AG10803 (cell line): ENCODE measurements at places on chromosomes 2 and 18.
A peak's percentile ranks its signal among the peaks of the same experiment; 100 is the strongest.

DNA sequence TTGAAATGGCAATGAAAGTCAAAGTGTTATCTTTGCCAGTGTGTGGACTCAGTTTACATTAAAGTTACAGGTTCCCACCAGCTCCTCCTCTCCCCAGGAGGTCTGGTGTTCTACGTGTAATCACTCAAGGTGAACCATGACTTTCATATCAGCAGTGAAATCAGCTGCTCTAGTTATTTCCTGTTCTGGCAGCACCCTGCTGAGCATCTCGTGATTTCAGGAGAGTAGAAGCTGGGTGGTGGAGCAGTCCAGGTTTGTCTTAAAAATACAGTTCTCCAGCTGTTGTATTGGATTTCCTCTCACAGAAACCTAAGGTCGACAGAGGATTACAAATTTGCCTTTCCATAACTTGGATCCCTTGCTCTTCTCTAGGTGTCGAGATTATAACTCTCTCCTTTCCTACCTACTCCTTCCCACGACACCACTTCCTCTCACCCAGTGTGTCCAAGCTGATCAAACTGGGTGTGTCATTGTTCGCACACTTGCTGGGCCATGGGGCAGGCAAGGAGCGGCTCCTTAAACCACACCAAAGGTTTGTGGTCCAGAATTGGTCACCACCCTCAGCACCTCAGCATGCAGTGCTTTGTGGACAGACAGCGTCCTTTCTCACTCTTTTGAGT lies 13.0 kb upstream of the ARHGAP25 start:
- no peak for DNase-seq

- no peak for DNase-seq
Measured at GRCh38 chr18:41790687-41791086, 164.3 kb upstream of the PIK3C3 start.

GRCh38 chr2:172962082-172962481 lies 113.6 kb upstream of the MAP3K20 start:
- no peak for DNase-seq

- DNase-seq = peak; percentile 63
Measured at GRCh38 chr2:145094370-145094769, 574.5 kb upstream of the ZEB2 start.

- no peak for DNase-seq
Measured at GRCh38 chr2:156190517-156190916, 142.0 kb downstream of the NR4A2 start.

DNA sequence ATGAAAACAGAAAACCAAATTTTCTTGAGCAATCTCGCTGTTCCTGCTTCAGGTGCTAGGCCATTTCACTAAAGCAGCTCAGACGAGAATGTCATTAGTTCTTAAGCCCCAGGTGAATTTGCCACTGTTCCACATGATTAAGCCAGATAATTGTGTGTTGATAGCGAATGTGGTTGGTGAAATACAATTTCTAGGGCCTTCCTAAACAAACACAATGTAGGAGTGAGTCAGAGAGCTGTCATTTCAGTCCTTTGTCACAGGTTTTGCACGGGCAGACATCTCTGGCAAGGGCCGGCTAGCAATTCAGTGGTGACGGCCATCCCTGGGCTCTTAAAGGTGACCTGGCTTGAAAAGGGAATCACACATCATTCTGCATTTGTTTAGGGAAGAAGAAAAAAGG lies 170.7 kb downstream of the TMEM182 start:
- DNase-seq = no peak

DNA sequence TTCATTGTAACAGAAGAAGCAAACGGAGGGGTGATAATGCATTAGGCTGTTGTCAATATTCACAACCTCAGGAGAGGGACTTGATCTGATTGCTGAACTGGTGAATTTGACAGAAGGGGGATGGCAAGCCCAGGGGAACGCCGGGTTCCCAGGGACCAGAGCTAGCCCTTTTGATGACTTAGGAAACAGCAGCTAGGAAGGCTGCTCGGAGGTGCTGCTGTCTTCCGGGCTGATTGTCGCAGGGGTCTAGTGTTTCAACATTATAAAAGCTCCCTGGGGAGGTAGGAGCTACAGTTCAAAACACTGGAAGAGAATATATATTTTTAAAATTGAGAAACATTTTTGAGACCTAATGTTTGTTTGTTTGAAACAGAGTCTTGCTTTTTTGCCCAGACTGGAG lies 47.3 kb downstream of the CD8B2 start:
- no peak for DNase-seq

DNA sequence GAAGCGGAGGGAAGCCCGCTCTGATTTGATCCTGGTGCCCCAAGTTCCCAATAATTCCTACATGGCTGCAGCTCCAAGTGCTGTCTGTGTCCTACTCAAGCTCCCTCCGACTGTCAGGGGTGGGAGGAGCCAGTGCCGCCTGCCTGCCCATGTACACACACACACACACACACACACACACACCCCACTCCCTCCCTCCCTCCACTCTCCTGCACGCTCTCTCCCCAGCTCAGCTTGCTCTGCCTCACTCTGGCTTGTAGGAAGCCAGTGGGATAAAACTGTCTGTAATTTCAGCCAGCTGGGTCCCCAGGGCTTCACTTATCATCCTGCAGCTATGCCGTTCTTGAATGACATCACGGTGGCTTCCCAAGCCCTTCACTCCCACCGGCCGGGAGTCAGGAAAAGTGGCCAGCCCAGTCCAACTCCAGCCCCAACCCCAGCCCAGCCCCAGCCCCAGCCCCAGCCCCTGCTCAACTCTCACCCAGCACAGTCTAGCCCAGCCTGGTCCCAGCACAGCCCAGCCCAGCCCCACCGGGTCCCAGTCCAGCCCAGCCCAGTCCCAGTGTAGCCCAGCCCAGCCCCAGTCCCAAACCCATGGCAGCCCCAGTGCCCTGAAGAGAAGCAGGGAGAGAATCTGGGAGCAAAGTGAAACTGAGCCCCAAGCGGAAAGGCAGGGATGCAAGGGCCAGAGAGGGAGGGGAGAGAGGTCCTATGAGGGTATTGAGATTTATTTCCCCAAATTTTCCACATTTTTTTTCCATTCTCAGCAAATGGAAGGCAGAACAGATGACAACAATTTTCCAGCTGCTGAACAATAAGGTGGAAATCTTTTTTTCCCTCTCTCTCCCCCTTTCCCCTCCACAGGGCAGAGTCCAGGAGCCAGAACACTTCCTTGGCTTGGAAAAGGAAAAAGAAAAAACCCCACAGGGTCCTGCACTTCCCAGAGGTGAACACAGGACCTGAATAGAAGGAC lies 144.0 kb downstream of the TNS1 start:
- peak; percentile 99 for DNase-seq

- DNase-seq = no peak
Measured at GRCh38 chr2:65130664-65131175, 814 bp upstream of the RAB1A start.

GRCh38 chr18:23553887-23554286 lies 32.4 kb downstream of the NPC1 start:
- DNase-seq = no peak

- DNase-seq = peak; percentile 2
Measured at GRCh38 chr2:289362-290089, 1.6 kb upstream of the ALKAL2 start.

DNA sequence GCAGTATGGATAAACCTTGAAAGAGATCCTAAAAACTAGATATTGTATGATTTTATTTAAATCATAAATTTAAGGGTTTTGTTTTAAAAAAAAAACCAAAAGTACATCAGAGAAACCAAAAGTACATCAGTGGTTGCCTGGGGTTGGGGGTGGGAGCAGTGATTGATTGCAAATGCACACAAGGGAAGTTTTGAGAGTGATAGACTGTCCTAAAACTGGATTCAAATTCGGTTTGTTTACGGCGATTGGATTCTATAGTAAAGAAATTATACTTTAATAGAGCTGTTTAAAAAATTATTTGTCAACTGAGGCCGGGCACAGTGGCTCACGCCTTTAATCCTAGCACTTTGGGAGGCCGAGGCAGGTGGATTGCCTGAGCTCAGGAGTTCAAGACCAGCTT lies 179.8 kb downstream of the METTL4 start:
- DNase-seq = no peak

- peak; percentile 35 for DNase-seq
Measured at GRCh38 chr2:69817729-69818501, 11.5 kb upstream of the GMCL1 start.

- peak; percentile 36 for DNase-seq
Measured at GRCh38 chr2:64595397-64596176, 58.1 kb downstream of the SERTAD2 start.

DNA sequence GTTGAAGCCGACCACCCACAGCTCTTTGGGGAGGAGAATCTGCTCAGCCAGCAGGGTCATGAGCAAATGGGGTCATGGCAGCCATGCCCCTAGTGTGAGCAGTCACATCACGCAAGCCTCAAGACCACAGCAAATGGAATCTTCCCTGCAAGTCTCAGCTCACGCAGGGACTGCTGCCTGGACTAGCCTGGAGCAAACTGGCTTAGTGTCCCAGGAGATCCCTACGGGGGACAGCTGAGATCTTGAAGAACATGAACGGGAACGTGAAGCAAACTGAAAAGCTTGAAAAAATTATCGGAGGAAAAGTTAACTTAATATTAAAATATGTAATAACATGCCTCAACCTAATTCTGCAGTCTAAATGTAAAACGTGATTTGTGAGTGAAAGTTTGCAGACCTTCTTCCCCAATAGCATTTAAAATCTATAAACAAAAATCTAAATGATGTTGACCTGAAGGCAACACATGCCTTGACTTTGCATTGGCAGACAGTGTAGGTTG lies 118.4 kb downstream of the FAM124B start:
- no peak for DNase-seq

- DNase-seq = no peak
Measured at GRCh38 chr18:48441405-48441881, 32.3 kb upstream of the ZBTB7C start.

DNA sequence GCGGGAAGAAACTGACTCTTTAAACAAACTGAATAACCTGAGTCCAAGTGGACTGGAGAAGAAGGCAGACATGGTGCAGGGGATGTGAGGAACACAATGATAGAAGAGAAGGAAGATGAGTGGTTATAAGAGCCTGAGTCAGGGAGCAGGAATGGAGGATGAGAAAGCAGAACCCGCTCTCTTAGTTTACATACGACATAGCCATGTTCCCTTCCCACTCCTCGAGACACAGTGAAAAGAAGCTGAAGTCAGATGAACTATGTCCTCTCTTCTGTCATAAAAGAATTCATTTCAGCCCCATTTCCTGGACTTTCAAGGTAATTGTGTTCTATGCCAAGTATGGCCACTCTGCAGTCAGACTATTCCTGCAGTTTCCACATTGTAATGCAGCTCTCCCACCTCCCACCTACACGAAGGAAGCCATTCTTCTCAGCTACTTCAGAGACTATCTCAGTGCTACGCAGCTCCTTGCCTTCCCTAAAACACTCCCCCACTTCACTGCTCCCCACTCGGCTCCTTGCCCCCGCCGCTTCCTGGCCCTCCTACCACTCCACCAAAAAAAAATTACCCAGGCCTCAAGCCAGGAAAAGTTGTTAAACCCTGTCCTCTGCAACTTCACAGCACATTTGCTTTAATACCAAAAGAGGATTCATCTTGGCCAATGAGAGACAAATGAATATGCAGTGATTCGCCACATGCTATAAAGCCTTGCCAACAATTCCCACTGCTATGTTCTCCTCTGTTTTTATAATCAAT lies 323.4 kb upstream of the EPHA4 start:
- DNase-seq = no peak

DNA sequence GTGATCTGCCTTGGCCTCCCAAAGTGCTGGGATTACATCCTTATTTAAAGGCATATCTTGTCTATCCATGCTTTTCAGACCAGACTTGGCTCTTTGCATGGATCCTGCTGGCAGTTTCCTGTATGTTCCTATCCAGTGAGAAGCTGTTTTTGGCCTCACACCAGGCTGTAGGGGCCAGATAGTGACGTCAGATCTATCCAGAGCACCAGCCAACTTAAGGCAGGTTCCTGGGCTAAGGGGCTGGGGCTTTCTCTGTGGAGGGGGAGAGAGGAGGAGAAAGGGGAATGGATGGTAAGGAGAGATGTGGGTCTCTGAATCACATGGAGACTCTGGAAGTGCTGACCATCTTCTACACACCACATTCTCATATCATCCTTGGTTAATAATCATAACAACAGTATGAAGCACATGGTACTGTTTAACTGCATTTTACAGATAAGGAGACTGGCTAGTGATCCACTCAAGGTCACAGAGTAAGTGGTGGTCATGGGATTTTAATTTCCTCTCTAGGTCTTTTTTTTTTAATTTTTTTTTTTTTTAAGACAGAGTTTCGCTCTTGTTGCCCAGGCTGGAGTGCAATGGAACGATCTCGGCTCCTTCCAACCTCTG lies 2.0 kb upstream of the FAM117B start:
- DNase-seq = no peak

GRCh38 chr2:85133751-85134254 lies 611 bp downstream of the TCF7L1 start:
- DNase-seq = peak; percentile 43

DNA sequence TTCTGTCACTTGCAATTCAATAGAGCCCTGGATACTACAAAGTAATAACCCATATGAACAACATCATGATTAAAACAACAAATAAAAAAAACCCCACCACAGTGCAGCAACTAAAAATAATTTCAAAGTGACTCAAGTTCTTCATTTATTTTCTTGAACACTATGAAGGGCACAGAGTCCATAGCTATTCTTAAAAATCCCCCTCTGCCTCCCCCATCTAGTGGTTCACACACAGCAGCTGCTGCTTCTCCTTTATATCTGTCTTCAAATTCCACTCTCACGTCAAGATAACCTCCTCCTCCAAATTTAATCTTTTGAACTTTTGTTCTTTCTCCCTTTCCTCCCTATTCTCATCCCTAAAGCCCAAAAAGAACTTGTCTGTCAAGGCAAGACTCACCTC lies 591.3 kb downstream of the ZEB2 start:
- DNase-seq = no peak

DNA sequence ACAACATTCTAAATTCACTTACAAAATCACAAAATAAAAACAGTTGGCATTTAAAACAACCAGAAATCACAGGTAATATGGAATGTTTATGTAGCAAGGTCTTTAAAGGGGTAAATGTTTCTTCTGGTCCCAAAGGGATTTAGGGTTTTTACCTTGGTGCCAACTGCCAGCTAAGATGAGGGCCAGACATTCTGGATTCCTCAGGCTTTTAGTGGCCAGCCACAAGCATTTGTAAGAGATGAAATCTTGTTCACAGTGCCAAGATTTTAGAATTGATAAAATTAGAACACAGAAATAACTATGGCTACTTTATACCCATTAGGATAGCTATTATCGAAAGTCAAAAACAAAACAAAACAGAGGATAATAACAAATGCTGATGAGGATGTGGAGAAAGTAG lies 60.4 kb upstream of the CDKL4 start:
- DNase-seq = peak; percentile 84

DNA sequence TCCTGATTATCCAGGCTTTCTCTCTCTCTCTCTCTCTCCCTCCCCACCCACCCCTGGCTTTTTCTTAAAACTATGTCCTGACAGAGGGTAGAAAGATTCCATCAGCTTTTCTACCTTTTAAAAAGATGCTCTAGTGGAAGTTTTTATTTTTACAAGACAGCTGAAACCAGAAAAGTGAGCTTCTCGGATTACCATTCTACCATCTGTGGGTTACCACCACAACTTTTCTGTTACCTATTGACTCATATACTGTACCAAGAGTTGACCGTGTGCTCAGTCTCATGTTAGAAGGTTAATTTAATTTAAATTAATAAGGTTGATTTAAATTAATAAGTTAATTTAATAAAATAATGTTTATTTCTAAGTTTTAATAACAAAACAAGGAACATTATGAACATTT lies 137.6 kb downstream of the UPP2 start:
- DNase-seq = no peak
